ENCODE measurements at places on chromosomes 11 and 22.
A peak's percentile ranks its signal among the peaks of the same experiment; 100 is the strongest.

DNA sequence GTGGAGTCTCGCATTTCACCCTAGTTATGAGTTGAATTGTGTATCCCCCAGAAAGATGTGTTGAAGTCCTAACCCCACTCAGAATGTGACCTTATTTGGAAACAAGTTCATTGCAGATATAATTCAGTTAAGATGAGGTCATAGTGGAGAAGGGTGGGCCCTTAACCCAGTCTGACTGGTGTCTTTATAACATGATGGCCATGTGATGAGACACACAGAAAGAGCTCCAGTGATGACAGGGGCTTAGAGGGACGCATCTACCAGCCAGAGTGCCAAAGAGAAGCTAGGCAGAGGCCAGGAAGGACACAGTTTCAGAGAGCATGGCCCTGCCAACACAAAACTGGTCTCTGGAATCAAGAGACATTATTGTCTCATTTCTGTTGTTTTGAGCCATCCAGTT, 50.3 kb downstream of the LARGE1 start:
- no peak for DNase-seq

GRCh38 chr11:93288079-93288478, 42.5 kb upstream of the DEUP1 start:
- DNase-seq, result no peak

DNA sequence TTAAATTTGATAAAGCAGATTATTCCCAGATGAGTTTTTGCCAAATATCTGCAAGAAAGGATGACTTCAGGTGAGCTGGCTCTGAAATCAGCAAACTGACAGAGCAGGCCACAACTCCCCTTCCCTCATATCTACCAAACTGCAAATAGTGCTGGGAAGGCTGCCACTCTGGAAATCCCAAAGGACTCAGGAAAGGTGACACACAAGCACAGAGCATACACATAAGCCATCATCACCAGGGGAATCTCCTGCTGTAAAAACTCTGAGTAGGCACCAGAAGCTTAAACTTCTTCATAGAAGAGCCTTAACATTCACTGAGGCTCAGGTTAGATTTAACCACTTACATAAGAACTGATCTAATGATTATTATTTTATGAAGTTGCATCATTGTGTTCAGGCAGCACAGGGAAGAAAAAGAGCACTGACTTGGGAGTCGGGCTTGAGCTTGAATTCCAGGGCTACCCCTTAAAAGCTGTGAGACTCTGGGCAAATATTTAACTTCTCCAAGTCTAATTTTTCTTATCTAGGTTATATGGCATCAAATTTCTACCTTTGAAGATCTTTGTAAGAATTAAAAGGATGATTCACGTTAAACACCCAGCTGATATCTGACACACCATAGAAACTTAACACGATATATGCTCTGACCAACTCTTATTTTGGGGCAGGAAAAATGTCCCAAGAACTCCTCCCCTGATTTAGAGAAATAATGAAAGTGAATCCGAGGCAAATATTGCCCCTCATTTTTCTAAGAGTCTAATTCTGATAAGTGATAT, 15.0 kb downstream of the SYTL2 start:
- DNase-seq, result no peak

DNA sequence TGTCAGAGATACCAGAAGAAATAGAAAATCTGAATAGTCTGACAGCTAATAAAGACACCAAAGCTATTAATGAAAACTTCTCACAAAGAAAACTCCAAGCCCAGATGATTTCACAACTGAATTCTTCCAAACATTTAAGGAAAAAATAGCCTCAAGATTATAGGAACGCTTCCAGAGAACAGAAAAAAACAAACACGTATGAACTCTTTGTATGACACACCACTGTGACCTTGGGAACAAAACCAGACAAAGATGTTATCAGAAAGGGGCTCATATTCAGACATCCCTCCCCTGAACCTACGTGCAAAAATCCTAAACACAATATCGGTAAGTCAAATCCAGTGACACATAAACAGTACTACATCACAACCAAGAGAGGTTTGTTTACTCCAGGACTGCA, 23.5 kb downstream of the CERK start:
- no peak for DNase-seq

DNA sequence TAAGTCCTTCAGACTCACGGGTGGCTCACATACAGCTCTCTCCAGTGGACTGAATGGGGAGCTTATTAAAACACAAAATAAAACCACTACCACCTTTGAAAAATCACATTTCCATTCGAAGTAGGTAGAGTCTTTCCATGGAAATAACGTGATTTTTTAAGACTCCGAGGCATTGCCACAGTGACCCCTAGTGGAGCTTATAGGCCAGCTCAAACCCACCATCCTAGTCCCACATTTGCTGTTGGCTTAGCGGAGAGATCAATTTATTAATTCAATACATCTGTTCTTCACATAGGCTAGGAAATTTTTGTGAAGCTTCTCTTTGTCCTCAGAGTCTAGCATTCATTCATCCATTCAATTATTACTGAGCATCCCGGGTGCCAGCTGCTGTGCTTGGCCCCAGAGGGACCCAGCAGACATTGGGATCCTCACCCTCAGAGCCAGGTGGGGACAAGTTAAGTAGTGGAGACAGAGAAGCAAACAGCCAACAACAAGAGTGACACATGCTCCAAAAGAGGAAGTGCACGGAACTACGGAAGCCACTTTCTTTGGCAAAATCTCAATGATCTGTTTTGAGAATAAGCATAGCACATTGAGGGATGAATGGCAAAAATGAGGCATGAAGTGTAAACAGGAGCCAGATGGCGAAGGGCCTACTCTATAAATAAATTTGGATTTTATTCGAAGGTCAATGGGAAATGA, 10.2 kb upstream of the P4HA3 start:
- DNase-seq, result peak; percentile 13
